Testis (tissue), 5 donors: ENCODE measurements at places on chromosomes 5 and 9. TPM values are rescaled to one million over a fixed set of nuclear protein-coding genes. Genes with fewer than 3 reads are reported as not detected.

Gene MYMK
- not detected for total RNA-seq

Gene EPB41L4A
- total RNA-seq: 23.9 TPM

Gene SH3TC2
- total RNA-seq: 130 TPM

Gene OMD
- total RNA-seq: 1.1 TPM

Gene TAF11L5
- not detected for total RNA-seq

Gene ZCCHC9
- 21.0 TPM for total RNA-seq

Gene SPATA31A3
- total RNA-seq: 1.9 TPM

Gene FOXE1
- 1.9 TPM for total RNA-seq

Gene KCNN2
- total RNA-seq: 7.3 TPM

Gene NPR3
- total RNA-seq: 3.2 TPM

Gene WHRN
- 181 TPM for total RNA-seq

Gene PCDHA3
- 0.79 TPM for total RNA-seq

Gene SCGB3A2
- total RNA-seq: not detected

Gene LCN1
- total RNA-seq: not detected

Gene TAF1L
- total RNA-seq: 5.7 TPM

Gene TMEM215
- 2.2 TPM for total RNA-seq

Gene CER1
- 0.25 TPM for total RNA-seq

Gene ARID3C
- 0.37 TPM for total RNA-seq

Gene ANKRD34B
- 0.12 TPM for total RNA-seq

Gene GDNF
- total RNA-seq: 0.37 TPM

Gene HTR4
- total RNA-seq: 0.63 TPM

Gene DMRTA1
- total RNA-seq: 0.43 TPM

Gene LHX6
- total RNA-seq: 11.5 TPM

Gene MYOZ3
- total RNA-seq: 12.0 TPM

Gene CLIC3
- total RNA-seq: 1.9 TPM
